ENCODE measurements at places on chromosomes 6 and 20.

GRCh38 chr20:19027971-19028370 is 184.5 kb upstream of the SLC24A3 start:
- no peak for DNase-seq

DNA sequence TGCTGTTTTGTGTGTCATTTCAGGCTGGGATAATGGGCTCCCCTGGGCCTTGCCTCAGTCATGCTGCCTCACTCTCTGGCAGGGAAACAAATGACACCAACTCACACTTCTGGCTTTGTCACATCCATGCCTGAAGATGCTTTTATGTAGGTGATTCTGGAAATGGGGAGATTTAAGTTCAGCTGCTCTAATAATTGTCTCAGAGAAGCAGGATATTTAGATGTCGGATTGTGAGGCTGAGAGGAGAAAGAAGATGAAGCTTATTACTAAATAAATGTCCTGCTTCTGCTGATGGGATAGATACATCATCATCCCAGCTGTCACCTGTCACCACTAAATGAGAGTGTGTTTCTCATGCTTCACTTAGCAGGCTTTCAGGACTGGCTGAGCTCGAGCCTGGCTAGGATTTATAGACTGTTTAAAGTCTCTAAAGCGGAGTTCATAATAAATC is 480.2 kb upstream of the SPTLC3 start:
- no peak for DNase-seq

DNA sequence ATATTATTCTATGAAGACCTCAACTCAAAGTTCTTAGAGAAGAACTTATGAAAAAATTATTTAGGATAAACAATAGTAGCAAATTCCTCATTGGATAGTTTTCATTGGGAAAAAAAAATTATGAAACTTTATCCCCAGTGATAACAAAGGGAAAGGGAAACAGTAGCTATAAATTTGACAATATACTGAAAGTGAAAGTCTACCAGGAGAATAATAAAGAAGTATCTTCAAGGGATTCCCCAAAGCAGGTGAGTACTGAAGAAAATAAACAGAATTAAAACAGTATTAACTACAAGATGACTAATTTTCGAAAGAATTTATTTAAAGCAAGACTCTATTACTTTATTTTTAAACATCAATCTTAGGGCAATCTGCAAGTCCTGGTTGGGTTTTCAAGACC is 56.4 kb downstream of the REPS1 start:
- no peak for DNase-seq

DNA sequence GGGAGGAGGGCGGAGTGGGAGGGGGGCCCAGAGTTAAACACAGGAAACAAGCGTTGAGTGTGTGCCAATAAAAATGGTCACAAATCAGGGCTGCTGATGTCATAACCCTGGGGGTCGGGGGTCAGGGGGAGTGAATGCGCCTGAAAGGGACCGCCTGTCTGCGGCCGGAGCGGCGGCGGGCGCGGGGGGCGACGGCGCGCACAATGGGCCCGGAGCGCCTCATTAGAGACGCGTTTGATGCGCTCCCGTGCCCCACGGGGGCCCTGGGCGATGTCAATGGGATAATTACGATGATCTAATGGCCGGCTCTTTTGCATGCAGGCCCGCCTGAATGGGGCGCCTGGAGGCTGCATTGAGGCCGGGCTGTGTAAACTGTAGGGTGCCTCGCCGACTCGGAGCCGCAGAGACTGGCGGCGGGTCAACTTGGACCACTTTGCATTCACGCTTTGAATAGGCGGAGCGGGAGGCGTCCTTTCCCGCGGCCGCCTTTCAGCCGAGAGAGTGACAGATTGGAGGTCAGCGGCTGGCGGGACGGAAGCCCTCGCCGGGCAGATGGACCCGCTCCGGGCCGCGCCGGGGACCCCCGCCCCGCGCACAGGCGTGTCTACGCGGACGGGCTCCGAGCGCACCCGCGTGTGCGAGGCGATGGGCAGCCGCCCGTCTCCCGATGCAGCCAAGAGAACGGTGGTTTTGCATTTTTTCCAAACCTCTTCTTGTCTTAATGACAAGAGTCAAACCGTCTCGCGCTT is 296.1 kb downstream of the TFAP2C start:
- no peak for DNase-seq

DNA sequence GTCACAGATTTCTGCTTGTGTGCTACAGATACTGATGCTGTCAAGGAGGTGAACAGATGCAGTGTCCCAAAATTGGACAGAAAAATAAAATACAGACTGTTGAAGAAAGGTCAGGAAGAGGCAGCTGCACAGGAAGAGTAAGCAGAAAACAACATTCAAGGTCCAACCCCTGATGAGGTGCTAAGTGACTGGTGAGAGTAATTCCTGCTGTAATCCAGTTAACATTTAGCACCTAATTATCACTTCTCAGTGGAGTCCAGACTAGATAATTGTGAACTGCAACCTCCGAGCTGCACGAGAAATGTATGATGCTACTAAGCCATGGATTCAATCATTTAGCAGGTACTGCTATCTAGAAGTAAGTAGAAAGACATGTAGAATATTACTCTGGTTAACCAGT is 36.3 kb upstream of the NRSN1 start:
- DNase-seq = no peak

DNA sequence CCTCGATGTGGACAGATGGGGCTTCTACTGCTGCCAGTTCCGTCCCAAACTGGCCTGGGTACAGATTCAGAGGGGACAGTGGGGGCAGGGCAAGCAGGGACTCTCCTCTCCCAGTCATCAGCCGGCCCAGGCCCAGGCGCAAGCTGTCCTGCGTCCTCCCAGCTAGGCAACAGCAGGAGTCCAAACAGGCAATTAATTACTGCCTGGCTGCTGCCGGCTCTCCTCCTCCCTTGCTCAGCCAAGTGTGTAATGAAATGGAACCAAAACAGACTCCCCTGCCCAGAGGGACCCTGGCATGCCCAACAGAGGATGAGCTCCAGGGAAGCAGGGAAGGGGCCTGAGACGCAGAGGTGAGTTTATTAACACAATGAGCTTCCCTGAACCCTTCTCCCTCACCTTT is 17.8 kb upstream of the SLC32A1 start:
- DNase-seq = no peak

GRCh38 chr6:144493035-144493910 is 208.1 kb downstream of the UTRN start:
- DNase-seq = no peak

- no peak for DNase-seq
Measured at GRCh38 chr20:6122111-6122872, 538 bp downstream of the FERMT1 start.

DNA sequence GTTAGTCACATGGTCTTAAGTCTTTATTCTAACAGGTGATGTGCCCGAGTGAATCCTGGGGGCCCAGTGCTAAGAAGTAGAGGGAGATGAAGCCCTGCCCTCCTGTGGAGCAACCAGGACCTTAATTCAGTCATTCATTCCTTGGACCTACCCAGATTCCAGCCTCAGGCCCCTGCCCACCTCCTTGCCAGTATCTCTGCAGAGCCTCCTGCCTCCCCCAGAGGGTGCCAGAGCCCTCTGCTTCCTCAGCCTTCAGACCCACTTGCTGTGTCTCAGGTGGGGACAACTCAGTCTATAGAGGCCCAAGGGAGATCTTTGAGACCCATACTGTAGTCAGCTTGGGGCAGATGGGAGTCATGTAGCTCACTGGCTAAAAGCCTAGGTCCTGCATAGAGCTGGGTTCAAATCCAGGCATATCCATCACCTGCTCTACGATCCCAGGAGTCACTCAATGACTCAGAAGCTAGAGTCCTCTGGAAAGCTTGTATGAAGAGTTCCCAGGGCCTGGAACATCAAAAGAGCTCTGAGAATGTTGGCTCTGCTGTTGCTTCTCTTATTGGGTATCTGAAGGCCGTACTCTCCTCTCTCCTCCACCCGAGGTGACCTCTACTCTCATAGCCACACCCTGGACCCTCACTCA is 3.9 kb upstream of the SIGLEC1 start:
- DNase-seq = peak; percentile 59

DNA sequence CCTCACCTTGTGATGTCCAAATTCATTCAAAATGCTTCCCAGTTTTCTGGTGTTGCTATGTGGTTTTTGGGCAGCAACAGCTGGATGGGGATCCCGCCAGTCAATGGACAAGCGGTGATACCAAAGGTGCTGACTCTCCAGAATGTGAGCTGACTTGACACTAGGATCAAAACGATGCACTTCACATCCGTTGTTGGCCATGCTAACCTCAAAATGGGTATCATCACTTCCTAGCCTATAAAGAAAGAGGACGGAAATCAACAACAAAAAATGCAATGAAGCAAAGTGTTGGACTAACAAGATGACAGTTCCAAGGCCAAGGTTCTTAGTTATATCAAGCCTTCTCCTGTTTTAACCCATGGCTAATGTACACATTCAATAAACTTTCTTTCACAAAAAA is 59.2 kb downstream of the METTL24 start:
- DNase-seq = no peak

DNA sequence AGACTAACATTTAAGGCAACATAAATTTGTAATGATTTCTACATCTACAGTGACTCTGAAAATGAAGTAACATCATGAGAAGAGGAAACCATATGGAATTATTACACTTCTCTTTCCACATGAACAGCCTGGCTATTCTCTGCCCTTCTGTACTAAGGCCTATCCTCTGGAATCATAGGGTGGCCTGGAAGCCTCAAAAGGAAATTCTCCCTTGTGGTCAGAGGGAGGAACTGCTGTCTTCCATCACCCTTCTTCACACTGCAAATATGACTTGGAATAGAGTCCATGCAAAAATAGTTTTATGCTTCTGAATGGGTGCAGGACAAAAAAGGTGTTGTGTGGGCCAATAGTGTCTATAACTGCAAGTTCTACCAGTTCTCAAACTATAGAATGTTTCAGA is 44.6 kb upstream of the SH3BGRL2 start:
- no peak for DNase-seq

- DNase-seq = no peak
Measured at GRCh38 chr6:104816125-104816524, 43.6 kb downstream of the HACE1 start.

GRCh38 chr6:33790379-33790778 is 1.4 kb upstream of the LEMD2 start:
- no peak for DNase-seq

DNA sequence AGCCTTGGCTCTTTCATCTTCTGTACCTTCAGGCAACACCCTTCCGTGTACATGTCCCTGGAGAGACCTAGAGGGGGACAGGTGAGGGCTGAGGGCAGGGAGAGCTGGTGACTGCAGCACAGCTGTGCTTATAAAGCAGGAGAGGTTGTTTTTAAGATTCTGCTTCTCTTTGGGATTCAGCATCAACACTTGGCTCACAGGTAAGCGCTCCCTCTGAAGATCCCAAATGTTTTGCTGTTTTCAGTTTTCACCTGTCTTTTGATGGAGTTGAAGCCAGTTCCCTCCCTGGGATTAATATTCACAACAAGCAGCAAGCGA is 19.4 kb upstream of the TRAF3IP2 start:
- DNase-seq = no peak

- DNase-seq = no peak
Measured at GRCh38 chr6:110654096-110654820, 161.0 kb downstream of the CDK19 start.

GRCh38 chr6:127566651-127567050 is 10.3 kb upstream of the C6orf58 start:
- no peak for DNase-seq

- DNase-seq = no peak
Measured at GRCh38 chr20:61527626-61528025, 275.6 kb downstream of the CDH4 start.

DNA sequence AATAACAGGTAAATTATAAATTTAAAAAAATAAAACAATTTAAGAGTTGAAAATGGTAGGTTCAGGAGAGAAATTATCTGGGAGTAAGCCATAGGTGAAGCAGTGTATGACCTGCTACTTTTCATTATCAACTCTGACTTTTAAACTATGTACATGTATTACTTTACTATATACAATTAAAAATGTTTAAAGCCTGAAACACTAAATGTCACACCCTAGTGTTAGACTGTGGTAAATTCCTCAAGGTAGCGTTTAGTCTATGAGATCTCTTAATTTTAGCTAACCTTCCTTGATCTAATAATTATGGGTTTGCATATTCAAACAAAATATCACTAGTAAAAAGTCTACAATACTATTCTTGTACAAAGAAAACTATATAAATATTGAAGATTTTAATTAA is 22.3 kb upstream of the TBC1D32 start:
- DNase-seq = no peak

DNA sequence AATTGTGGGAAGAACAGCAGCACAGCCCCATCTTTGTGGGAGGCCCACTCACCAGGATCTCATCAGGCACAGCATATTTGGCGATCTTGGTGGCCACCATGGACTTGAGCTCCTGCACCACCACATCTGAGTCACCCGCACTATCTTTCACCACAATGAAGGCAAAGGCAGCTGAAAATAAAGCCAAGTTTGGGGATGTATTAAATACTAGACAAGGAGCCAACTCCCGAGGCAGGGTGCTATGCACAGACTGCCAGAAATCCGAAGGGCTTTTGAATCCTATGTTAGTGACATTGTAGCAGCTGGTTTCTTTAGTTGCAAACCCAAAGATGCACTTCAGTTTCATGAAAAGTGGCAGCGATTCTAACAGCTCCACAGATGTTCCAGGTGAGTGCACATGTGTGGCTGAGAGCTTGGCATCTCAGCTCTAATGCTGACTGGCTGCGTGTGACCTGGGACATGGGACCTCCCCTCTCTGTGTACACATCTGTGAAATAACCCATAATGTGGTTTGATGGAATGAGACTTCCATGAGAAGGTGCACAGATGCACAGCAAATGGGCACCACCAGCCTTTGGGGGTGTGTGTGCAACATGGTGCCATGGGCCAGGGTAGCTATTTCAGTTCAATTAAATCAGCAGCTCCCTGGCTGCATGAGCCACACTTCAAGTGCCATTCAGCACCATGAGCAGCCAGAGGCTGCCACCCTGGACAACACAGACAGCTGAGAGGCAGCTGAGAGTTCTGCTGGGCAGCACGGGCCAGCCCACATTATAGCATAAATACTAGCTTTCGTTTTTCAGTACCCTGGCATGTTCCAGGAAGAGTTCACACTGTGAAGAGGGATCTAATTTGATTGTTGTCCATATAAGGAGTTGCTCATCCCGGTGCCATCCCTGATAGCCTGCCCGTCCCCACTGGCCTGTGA is 16.9 kb upstream of the APMAP start:
- DNase-seq = no peak

Data from stimulated activated effector memory CD8-positive, alpha-beta T cell treated with anti-CD3 and anti-CD28 coated beads, Interleukin-12 subunit alpha, Interleukin-12 subunit beta, amount 100 ng/mL, for 72 hours (primary cell).